ENCODE measurements at places on chromosomes 4 and X.

- DNase-seq, result peak; percentile 5
Observed at GRCh38 chr4:123230061-123230460, 166.5 kb upstream of the SPRY1 start.

DNA sequence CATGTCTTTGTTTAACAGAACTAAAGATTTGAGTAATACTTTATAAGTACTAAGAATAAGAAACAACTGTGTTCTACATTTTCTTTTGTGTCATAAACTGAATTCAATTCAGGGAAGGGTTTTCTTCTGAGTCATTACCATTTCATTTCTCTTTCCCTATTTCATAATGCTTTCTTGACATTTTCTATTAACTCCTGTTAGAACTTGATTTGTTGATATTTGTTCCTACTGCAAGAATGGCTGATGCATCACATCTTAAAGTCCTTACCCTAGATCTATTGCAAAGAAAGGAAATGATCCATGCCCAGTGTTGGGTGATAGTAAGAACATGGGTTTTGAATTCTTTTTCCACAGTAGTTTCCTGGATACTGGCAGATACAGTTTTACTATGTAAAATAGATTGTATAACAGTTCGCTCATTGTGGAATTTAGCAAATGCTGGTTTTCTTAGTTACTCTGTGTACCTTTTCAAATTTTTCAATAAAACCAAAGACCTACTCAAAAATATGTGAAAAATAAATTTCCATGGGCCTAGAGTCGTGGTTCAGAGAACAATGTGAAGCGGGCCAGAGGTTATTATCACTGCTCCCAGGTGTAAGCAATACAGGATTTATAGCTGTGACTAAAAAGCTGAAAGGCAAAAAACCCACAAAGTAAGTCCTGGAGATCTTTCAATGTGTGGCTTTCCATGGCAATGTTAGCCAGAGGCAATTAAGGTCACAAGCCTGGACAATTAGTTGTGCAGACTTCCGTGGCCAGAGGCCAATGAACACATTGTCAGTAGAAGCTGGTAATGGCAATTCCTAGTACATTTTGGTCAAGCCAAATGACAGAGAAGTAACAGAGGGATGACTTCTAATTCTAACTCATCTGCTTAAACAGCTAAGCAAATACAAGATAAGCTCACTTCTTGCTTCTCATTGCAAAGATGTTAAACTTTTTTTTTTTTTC is 127.3 kb upstream of the FAT4 start:
- no peak for DNase-seq

- DNase-seq, result peak; percentile 10
Observed at GRCh38 chr4:57037982-57038604, 59.4 kb downstream of the POLR2B start.

GRCh38 chr4:82644734-82645126 is 82.9 kb upstream of the TMEM150C start:
- DNase-seq, result no peak

GRCh38 chr4:143356493-143356892 is 19.8 kb downstream of the GAB1 start:
- DNase-seq, result no peak

- DNase-seq, result no peak
Observed at GRCh38 chr4:30726090-30726675, 6.0 kb downstream of the PCDH7 start.

DNA sequence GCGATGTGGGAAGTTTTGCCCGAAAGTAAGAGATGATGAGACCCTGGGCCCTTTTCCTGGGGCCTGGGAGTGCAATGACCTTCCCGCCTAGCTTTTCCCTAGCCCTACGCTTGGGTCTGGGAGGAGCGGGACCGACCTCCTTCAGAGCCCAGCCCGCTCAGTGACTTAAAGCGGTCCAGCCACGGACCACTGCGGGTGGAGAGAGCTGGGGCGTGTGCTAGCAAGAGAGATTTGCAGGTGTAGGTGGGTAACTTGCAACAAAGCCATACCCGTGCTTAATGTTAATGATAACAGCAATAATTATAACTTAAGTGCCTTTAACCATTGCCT is 503 bp upstream of the PDE5A start:
- DNase-seq, result no peak

GRCh38 chr4:176642472-176642871 is 150.2 kb downstream of the VEGFC start:
- no peak for DNase-seq

GRCh38 chrX:367866-368265 is 18.8 kb downstream of the PPP2R3B start:
- DNase-seq, result no peak

DNA sequence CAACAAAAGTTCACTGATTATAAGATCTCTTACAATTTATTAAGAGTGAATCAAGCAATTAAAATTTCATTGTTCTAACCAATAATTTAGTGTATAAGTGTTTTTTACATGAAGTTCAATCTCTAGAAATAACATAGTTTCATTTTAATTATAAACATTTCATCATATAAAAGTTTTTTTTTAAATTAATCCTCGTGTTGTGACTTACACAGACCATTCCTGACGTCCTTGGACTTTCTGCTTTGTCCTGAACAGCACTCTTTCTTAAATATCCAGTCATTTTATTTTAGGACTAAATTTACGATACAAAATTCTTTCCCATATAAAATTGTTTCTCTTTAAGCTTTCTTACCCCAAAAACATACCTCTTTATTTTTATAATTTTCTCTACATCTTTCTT is 841.7 kb upstream of the POU3F4 start:
- DNase-seq, result no peak

- DNase-seq, result no peak
Observed at GRCh38 chrX:132393992-132394391, 94.8 kb downstream of the MBNL3 start.

DNA sequence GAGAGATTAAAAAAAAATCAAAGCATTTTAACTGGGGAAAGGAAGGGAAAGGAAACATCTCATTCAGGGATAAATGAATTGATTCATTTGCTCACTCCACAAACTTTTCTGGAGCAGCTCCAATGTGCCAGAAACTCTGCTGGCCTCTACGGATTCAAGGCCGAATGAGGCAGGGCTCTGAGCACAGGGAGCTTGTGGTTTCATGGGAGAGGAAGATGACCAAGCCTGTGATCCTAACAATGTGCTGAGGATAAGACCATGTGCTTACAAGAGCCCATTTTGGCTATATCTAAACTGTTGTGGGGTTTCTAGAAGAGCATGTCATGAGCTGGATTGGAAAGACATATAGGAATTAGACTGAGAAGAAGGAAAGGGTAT is 137.5 kb downstream of the ZNF674 start:
- no peak for DNase-seq

- DNase-seq, result no peak
Observed at GRCh38 chrX:107348051-107348450, 101.4 kb upstream of the FRMPD3 start.

GRCh38 chr4:169662206-169662605 is 41.8 kb downstream of the CLCN3 start:
- no peak for DNase-seq

DNA sequence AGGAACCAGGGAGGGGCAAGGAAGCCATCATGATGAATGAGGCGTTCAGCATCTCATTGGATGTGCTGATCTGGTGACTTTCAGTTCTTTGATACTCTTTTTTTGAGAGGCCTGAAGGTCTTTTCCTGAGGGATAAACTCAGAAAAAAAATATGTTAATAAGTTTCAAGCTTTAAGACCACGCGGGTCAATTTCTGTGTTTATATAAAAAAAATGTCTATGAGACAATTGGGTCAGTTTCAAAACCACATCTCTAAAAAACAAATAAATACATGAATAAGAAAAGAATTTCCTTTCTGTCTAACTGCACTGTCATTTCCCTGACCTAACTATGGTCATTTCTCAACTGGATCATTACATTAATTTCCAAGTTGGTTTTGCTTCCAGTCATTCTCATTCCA is 62.6 kb downstream of the TRIML1 start:
- DNase-seq, result no peak

GRCh38 chr4:182015893-182016292 is 227.3 kb upstream of the TENM3 start:
- no peak for DNase-seq

DNA sequence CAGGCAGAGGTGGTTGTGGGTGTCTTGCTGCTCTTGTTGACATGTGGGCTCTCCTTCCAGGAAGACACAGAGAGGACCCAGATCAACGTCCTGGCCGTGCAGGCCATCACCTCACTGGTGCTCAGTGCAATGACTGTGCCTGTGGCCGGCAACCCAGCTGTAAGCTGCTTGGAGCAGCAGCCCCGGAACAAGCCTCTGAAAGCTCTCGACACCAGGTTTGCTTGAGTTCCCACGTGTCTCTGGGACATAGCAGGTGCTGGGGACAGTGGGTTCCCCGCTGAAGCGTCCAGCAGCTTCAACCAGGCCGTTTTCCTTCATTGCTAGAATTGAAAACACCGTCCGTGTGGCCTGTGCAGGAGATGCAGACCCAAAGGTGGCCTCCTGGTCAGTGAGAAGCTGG is 25.6 kb upstream of the MSANTD1 start:
- no peak for DNase-seq

GRCh38 chrX:73127700-73128241 is 48.5 kb upstream of the PABPC1L2A start:
- DNase-seq, result no peak

DNA sequence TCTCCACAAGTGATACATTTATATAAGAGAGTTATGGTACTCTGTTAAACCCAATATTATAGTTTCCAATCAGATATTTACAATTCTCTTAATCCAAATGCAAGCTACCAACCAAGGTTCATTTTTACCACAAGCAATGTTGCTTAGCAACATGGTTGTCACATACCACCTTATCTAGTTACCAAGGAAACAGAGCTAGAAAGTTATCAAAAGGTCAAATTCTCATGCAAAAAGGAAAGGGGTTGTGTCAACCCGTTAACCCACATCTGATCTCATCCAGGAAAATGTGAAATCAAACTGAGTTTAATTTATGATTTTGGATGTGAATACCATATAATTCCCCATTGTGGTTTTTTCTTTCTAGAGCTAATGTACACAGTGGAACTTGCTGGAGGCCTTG is 274.1 kb upstream of the MAGEB2 start:
- no peak for DNase-seq

- DNase-seq, result no peak
Observed at GRCh38 chrX:10047133-10047532, 80.0 kb downstream of the CLDN34 start.

GRCh38 chr4:128291096-128291495 is 3.5 kb upstream of the PGRMC2 start:
- DNase-seq, result no peak

GRCh38 chrX:46366381-46367207 is 178.6 kb downstream of the ZNF674 start:
- DNase-seq, result no peak

DNA sequence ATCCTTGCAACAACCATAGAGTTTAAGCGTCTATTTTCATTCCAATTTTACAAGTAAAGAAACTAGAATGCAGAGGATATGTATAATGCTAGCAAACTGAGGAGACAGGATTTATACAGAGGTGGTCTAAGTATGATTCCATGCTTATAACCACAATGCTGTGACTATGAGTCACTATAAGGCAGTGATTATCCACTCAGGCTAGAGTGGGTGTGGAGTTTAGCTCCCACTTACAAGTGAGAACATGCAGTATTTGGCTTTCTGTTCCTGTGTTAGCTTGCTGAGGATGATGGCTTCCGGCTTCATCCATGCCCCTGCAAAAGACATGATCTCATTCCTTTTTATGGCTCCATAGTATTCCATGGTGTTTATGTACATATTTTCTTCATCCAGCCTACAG is 41.6 kb upstream of the EDA2R start:
- DNase-seq, result no peak

DNA sequence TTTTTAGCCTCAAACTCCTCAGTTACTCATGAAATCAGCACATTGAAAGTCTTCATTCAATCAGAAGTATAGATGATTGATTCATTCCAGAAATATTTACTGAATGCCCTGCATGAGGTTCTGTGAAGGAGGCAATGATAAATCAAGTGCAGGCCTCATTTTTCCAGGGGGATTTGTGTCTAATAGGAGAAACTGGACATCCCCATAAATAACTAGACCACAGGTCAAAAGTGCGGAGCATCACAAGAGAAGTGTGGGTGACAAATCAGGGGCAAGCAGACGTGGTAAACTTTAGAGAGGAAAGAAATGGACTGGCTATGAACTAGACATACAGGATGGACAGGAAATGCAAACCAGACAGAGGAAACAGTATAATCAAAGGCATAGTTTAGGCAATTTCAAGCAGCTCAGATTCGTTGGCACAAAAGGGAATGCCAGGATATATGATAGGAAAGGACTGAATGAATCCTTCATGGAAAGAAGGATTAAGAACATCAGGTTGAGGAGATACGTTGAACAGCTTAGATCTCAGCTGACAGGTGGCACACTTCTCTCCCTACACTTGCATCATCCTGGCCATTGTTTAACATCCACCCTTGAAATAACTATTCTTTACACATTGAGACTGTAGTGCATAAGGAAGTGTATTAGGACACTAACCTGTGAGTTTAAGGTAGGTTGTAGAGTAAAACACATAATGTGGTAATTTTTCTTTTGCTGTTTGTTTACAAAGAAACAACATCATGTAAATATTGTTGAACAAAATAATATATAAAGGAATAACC is 69.6 kb upstream of the RASGEF1B start:
- DNase-seq, result no peak

- no peak for DNase-seq
Observed at GRCh38 chr4:149886786-149887490, 71.3 kb upstream of the IQCM start.

DNA sequence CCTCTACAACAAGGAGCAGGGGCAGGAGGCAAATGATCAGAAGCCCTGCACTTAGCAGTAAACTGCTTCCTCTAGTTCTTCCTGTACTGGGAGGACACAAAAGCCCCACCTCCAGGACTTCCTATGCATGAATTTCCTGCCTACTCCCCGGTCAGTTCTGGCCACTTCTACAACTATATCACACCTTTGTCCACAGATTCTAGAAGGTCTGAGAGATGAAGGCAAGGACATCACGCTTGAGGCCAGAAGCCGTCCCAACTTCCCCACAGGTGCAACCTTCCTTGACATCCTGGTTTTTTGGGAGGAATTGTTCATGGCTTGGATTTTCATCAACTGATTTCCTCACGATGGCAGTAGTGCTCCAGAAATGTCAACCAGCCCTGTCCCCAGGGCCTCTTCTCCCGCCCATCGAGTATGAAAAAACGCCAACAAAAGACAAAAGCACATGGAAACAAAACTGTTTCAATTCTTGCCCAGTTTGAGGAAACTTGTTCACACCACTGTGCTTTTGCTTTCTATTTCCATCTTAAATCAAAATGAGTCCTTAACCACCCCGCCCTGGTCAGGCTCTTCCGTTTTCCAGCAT is 206.5 kb upstream of the STK26 start:
- peak; percentile 90 for DNase-seq

DNA sequence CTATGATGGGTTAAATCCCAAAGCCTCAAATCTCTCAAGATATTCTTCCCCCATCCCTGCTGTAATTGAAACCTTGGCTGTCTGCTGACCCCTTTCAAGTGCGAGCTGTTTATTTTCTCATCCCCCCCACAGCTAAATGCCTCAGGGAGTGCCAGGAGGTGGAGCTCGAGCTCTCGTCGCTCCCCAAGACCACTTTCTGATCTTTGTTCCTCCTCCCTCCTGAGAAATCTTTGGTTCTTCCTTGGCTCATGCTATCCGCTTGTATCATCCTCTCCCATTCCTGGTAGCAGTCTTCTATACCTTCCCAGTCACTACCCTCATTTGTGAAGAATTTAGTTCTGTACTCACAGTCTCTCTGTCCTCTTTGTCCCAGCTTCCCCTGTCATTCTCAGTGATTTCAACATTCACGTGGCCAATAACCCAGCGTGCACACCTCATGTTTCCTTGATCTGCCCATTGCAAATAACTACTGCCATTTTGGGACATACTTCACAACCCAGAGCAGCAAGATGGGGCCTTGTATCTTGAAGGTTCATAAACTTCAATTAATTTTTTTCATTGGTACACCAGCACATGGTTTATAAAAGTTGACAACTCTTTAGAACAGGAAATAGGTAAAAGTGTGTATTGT is 9.2 kb upstream of the SLC25A43 start:
- DNase-seq, result no peak
